Thymus (tissue), 14 donors: ENCODE measurements at places on chromosomes 6 and 20. TPM values are rescaled to one million over a fixed set of nuclear protein-coding genes. Genes with fewer than 3 reads are reported as not detected.

GRCh38 chr6:130913120-130913519 is 85.9 kb downstream of the SMLR1 start:
- DNase-seq = peak; percentile 22

GRCh38 chr6:142240179-142240578 is 61.6 kb upstream of the ADGRG6 start:
- no peak for DNase-seq

NUDT3 gene
- 12.7 TPM for total RNA-seq

TSPYL4 gene
- total RNA-seq = 15.1 TPM

DNA sequence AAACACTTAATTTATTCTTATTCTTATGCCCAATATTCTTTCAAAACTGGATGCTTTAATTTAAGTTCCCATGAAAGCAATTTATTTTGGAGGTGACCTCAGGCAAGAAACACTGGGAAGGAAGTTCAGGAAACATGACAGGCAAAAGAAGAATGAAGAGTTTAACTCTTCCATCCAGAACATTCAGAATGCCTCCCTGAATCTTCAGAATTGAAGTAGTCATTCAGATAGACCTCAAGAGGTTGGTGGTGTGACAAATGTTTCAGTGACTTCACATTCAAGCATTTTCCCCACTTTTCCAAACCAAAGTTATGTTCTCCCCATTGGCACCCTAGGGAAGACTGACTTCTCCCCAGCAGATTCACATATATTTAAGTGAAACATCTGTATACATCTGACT is 110.5 kb downstream of the HAO1 start:
- DNase-seq = no peak

RBM12 gene
- total RNA-seq = 52.3 TPM

GRCh38 chr6:44837741-44838140 is 450.2 kb downstream of the CDC5L start:
- no peak for DNase-seq

DNA sequence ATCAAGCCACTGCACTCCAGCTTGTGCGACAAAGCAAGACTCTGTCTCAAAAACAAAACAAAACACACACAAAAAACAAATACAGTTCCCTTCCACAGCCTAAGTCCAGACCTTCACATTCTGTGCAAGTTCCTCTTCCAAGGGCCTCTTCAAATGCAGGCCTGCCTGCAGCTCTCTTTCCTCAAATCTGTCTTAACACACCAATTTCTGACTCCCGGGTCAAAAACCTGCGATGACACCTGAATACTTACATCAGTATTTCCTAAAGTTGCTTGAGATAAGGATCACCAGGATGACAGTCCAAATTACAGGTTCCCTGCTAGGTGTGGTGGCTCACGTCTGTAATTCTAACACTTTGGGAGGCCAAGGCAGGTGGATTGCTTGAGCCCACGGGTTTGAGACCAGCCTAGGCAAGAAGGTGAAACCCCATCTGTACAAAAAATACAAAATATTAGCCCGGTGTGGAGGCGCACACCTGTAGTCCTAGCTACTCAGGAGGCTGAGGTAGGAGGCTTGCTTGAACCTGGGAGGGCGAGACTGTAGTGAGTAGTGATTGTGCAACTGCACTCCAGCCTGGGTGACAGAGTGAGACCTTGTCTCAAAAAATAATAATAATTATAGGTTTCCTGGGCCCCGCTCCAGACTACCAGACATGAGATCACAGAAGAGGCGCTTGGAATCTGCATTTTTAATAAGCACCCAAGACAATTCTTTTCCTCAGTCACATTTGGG is 8.8 kb upstream of the PARD6B start:
- no peak for DNase-seq

GRCh38 chr20:12058216-12058615 is 140.5 kb downstream of the BTBD3 start:
- DNase-seq = no peak

GRCh38 chr6:87756858-87757257 is 54.8 kb upstream of the AKIRIN2 start:
- no peak for DNase-seq

DNA sequence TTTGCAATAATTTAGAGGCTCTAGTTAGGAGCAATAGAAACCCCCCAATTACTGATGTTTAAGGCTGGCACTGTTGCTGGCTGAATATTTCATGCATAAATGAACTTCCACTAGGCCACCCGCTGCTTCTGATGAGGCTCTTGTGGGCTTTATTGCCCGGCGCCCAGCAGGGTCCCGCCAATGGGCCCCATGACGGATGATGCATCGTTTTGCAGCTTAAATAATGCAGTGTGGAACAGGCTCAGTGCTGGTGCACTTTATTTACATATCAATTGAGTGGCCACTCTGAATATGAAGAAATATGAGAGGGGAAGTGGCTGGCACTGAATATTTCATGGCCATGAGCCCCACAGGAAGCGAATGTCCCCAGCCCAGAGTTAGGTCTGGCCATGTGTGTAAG is 155.3 kb upstream of the MAFB start:
- no peak for DNase-seq

DNA sequence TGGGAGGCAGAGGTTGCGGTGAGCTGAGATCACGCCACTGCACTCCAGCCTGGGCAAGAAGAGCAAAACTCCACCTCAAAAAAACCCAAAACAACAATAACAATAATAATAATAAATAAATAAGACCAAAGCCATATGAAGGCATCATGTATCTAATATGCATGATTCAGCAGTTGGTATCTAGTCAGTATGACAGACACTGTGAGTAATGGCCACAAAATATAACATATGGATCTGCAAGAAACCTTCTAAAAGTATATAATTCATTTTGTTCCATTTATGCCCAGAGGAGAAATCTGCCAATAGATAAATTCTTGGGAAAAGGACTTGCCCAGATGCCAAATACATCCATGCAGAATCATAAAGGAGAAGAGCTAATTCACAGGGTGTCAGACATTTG is 252.3 kb downstream of the BTBD9 start:
- no peak for DNase-seq

SCRT2 gene
- total RNA-seq = not detected
